ENCODE measurements at places on chromosomes 3 and 15.

GRCh38 chr3:116302087-116302747 lies 143.1 kb downstream of the LSAMP start:
- DNase-seq, result no peak

- DNase-seq, result no peak
Observed at GRCh38 chr15:82292271-82292670, 29.7 kb downstream of the SAXO2 start.

DNA sequence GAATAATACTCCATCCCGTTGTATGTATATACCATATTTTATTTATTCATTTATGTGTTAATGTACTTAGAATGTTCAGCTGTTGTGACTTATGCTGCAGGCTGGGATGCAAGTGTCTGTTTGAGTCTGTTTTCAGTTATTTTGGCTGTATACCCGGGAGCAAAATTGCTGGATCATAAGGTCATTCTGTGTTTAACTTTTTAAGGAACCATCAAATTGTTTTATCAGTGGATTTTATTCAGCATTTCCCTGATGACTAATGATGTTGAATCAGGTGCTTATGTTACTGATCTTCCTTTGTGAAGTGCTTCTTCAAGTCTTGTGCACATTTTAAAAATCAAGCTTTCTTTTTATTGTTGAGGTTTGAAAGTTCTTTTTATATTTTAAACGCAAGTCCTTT lies 118.1 kb downstream of the SLC25A26 start:
- no peak for DNase-seq

DNA sequence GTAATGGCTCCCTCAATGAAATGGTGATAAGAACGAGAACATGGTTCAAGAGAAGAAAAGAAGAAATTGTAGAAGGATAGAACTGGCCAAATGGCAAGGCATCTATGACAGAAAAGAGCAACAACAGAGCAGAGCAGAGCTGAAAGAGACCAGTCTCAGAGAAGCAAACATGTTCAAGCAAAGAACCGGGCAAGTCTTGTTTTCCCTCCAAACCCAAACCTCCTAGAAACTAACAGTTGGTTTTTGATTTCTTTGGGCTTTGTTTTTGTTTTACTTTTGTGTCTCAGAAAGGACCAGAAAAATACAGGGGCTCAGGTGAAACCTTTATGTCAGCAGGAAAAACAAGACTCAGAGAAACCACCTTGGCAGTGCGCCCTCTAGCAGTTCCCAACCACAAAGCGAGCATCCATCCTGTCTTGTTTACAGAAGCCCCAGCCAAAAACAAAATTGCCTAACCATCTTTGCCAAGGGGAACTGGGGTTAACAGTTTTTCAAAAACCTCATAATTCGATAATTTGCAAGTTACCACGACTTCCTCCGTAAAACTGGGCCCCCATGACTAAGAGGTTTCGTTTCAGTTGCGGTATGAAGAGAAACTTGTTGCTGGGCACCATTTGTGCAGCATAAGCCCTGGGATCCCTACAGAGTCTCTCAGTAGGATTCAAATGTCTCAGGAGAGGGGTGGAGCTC lies 159.2 kb upstream of the SLC24A5 start:
- DNase-seq, result no peak

- no peak for DNase-seq
Observed at GRCh38 chr3:32814361-32814760, 3.4 kb upstream of the TRIM71 start.

DNA sequence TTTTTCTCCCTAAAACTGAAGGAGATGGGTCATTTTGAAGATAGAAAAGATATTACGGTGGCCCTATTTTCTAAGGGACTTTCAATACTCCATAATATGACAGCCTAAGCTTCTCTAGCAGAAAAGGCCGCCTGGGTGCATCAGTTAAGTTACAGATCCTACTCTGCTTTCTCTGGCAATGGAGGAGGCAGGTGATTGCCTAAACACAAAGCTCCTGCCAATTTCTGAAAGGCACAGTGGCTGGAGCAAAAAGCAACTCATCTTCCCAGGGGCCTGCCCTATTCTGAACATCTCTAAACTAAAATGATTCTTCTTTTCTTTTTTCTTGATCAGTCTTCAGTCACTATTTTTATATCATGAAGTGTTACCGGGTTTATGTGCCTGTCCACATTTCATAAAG lies 276.7 kb downstream of the CNTN4 start:
- DNase-seq, result no peak

All from spleen (tissue), 13 donors.